LNCaP clone FGC (cell line): ENCODE measurements at places on chromosomes 3 and 15.
A peak's percentile ranks its signal among the peaks of the same experiment; 100 is the strongest.

GRCh38 chr3:78048698-78049097, 1008.8 kb downstream of the ROBO2 start:
- no peak for DNase-seq

DNA sequence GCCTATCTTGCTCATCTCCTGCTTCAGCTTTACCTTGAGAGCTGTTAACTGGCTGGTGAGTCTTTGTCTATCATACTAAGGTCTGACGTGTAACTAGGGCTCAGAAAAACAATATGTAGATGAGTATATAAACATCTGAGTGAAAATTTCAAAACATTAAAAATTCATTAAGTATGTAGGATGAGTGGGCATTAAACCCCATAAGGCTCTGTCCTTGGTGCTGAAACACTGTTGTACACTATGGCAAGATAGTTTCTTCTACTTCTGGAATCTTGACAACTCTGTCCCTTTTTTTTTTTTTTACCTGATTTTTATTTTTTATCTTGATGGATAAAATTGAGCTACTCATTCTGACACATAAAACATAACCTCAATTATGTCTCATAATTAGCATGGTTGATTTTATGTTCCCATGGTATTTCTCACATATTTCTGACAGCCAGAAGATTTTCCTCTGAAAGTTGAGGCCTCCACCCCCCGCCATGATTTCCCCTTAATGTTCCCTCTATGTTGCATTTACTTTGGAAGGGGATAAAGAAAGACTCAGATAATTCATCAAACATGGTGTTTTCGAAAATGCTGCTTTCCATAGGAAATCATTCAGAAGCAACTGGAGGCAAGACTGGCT, 54.3 kb downstream of the DGKG start:
- DNase-seq = peak; percentile 34

DNA sequence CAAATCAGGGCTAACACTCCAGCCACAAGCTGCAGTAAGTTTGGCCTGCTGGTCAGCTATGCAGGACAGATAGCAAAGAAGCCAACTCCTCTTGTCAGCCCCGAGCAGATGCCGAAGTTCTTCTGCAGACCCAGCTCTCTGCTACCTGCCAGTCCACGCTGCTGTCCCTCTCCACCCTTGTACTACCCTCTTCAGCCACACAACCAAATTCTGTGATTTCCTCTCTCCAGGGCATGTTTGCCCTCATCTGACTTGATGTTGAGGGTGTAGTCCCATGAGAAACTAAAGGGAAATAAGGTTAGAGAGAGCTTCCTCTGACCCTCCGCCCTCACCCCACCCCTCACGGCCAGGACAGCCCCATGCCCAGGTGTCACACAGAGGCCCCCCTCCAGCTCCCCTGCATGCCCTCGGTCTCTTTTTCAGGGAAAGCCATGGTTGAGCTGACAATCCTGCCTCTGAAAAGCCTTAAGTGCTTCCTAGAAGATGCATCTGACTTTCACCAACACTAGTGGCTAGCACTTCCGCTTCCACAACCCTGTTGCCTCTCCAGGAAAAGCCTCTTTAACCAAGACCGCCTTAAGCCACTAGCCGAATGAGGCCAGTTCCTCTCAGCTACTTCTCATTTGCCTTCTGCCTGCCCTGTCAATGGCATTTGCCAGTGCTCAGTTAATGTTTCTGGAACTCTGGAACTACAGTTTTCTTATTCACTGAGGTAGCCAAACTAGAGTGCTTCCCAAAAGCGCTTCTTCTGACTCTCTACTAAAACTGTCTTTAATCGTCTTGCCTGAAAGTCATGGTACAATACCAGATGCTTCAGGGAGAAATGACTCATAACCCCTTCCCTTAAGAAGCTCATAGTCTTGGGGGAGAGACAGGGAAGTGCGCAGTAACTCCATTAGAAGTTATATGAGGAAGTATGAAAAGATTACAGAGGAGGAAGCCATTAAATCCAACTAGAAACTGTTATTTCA, 300.4 kb upstream of the STT3B start:
- DNase-seq = no peak

- no peak for DNase-seq
Measured at GRCh38 chr3:151347432-151347831, 18.1 kb upstream of the P2RY13 start.

DNA sequence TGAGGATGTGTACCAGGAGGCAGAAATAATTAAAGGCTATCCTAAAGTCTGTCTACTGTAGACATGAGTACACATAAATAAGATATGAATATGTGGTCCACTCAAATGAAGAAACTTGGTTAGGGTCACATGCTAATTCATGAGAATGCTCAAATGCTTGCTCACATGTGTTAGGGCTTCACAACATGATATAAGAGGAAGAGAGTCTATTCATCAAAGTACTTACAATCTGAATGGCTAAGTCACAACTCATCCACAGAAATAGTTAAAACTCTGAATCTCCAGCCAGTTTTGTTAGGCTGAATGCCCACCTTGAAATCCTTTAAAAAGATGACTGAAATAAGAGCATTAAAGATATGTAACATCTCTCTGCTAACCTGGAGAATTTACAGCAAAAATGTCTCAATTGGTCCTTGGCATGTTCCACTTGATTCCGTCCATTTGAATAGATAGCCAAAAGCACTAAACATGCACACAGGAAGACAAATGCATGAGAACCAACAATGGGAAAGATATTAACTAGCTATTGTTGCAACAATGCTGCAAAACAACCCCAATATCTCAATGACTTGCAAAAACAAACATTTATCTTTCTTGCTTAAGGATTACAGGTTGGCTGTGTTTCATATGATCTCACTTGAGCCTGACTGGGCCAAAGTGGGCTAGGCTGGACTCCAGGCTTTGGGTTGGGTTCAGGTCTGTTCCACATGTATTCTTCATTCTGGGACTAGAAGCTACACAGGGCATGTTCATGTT, 10.6 kb upstream of the TBC1D5 start:
- DNase-seq = no peak

DNA sequence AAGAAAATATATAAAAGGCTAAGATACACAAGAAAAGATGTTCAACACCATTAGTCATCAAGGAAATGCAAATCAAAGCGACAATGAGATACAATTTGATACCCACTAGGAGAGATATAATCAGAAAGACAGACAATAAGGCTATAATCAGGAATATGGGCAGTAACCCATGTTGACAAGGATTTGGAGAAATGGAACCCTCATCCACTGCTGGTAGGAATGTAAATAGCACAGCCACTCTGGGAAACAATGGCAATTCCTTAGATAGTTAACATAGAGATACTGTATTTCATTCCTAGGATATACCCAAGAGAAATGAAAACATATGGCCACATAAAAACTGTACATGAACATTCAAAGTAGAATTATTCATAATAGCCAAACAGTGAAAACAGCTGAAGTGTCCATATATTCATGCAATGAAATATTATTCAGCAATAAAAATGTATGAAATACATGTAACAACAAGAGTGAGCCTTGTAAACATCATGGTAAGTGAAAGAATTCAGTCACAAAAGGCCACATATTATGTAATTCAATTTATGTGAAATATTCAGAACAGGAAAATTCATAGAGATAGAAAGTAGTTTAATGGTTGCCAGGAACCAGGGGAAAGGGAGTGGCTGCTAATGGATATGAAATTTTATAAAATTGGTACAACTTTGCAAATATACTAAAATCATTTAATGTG, 18.2 kb upstream of the COL8A1 start:
- DNase-seq = no peak

DNA sequence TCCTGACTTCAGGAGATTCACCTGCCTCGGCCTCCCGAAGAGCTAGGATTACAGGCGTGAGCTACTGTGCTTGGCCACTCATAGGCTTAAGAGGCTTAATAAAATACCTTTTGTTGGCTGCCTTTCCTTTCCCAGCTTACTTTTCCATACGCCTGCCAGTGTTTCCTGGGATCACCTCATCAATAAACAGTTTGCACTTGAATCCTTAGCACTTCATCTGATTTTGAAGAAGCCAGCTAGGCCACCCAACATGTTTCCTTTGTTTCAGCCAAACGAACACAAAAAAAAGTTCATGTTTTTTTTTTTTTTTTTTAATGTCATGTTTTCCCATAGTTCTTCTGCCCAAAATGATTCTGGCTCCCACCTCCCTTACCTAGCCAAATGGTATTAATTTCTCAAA, 92.3 kb downstream of the RAP2B start:
- DNase-seq = no peak

DNA sequence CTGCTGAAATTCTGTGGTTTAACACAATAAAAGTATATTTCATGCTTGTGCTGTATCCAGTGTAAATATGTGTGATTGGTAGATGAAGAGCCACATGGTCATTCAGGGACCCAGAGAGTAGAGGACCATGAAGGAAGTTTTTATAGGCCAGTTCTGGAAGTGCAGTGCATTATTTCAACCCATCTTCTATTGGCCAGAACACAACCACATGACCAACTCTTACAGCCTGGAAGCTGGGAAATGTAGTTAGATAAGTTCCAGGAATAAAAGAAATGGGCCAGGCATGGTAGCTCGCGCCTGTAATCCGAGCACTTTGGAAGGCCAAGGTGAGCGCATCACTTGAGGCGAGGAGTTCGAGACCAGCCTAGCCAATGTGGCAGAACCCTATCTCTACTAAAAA, 21.4 kb upstream of the PRTG start:
- DNase-seq = no peak

DNA sequence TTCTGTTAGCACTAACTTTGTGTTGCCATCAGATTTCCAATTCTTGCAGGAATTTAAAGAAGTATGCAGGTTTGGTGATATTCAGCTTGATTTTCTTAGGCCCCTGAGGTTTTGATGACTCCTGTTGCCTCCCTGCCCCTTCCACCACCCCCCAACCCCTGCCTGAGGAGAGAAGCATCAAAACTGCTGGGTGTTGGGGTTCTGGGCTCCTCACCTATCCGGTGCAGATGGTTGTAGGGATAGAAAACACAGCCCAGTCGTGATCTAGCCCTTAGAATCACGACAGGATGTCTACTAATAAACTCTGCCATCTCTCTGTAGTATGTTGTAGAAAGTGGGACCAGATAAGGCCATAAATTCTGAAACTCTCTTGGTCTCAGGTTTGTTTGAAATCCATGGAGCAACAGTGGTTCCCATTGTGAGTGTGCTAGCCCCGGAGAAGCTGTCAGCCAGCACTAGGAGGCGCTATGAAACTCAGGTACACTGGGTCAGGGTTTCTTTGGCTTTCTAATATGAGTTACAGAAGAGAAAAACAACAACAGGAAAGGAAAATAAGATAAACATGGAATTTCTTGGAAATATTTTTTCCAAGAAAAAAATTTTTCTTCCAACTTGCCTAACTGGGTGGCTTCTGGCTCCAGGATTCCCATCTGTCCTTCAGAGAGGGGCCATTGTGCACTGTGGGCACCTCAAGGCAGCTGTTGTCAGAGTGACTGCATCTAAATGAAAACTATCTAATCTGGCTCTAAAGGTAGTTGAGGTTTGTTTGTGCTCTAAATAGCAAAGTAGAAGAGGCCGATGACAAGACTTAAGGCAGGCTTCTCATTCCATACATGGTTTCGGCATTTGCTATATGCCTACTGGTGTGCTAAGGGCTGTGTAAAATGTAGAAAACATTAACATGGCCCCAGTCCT, 8.7 kb downstream of the SRP14 start:
- DNase-seq = no peak

- DNase-seq = no peak
Measured at GRCh38 chr15:42825599-42825998, 88.7 kb upstream of the CDAN1 start.

DNA sequence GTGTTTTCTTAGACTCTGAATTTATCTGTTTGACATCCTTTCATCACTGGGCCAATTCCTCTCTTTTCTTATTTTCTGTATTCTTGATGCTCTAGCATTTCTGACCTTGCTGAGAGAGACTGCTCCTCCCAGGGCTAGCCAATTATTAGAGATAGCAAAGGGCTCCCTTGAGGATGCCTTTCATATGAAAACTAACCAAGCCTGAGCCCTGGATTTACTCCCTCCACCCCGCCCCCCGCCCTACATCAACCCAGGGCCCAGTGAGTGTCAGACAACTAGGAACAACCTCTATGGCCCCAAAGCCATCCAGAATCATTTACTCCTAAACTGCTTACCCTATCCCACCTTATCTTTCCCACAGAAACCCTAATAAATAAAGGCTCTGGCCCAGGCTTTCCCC, 69.7 kb upstream of the LARS2 start:
- DNase-seq = no peak
